ENCODE measurements at places on chromosomes 11 and 22.

- DNase-seq = no peak
Measured at GRCh38 chr11:55949330-55949729, 13.1 kb upstream of the OR5I1 start.

DNA sequence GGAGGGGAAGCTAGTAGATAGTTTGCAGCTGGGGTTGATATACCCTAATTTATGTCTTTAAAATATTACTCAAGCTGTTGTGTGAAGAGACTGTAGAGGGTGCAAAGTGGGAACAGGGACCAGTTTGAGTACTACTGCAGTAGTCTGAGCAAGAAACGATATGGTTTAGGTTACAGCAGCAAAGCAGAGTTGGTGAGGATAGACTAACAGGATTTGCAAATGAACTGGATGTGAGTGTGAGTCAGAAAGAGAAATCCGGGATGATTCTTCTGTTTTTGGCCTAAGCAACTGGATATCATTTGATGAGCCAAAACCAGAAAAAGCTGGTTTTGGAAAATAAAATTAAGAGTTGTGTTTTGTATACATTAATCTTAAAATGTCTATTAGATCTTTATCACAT is 749.5 kb upstream of the CCDC90B start:
- DNase-seq = no peak

DNA sequence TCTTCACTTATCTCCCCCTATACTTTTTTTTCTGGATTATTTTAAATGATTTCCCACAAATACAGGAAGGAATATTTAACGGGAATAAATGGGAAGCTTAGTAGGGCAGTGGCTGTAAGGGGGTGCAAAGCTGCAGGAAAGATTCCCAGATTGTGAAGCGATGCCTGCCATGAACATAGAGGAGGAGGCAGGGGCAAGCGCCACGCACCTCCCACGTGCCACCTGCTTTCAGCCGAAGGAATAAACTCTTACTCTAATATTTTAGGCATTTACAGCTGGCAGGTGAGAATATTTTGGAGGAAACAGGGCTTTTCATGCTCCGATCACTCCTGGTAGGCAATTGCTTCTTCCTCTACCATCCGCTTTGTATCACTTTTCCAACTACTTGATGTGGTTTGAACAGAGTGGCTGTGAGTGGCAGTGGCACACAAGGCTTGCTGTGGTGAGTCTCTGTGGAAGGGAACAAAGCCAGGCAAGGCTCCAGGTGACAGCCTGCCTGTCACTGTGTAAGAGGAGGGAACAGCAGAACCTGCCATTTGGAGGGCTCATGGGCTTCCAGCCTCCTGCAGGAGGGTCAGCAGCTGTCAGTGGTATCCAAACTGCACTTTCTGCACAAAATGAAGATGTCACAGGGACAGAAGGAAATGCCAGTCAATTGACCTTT is 54.5 kb upstream of the PLET1 start:
- DNase-seq = no peak

- no peak for DNase-seq
Measured at GRCh38 chr11:110883256-110883655, 171.0 kb upstream of the ARHGAP20 start.

Data from glutamatergic neuron (in vitro differentiated cells).